AG10803 (cell line): ENCODE measurements at places on chromosomes 2 and 18.

DNA sequence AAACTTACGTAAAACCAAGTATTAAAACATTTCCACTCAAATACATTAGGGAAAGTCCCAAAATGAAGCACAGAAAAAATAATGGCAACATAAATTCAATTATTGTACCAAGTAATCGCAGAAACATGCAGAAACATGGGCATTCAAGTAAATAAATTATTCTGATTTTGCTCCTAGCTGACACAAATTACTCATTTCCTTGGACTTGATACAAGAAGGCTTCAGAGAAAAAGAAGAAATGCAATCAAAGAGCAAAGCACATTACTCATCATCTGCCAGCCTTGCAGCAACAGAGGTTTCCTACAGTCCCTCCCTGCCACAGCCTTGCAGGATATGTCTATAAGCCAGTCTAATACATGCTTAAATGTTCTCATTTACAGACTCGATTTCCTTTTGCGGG, 439.8 kb upstream of the LYPD1 start:
- peak; percentile 49 for DNase-seq

DNA sequence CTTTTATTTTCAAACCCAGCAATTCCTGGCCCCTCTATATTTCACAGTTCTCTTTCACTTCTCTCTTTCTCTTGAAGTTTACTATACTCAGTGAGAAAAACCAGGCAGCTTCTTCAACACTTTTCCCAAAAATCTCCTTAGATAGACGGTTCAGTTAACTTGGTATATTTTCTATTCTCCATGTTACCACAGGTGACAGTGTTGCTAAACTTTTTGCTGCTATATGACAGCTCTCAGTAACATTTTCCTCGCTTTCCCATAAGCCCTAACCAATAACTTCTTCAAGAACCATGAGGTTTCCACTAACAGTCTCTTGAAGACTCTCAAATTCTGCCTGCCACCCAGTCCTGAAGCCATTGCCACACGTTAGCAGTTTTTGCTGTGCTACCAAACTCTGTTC, 45.8 kb downstream of the CYBRD1 start:
- DNase-seq = no peak

DNA sequence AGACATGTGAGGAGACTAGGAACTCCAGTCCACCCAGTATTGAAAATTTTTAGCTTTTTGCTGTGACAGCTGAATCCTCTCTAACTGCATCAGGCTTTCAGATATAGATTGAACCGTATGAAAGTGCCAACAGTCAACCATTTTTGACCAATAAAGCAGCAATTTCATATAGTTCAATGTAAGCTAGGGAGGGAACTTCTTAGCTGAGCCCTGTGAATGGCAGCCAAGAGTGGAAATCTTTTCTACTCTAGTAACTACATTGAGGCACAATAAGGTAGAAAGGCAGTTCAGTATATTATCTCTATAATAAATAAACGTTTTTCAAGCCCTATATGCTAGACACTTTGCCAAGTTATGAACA, 96.3 kb upstream of the TANK start:
- no peak for DNase-seq

DNA sequence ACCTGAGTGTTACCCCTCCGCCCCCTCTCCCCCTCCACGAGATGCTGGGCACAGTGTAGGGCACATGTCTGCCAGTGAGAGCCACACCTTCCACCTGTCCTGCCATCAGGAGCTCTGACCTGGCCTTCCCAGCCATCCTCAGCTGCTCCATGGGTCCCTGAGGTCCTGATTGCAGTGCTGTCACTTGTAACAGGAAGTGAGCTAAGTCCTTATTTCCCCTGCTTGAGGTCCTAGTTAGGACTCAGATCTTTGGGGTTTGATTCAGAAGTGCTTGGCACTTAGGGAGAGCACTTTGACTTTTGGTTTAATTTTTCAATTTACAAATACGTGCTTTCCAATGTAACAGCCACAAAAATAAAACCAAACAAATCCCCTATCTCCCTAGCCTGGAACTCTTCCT, 125.5 kb downstream of the WDSUB1 start:
- no peak for DNase-seq

DNA sequence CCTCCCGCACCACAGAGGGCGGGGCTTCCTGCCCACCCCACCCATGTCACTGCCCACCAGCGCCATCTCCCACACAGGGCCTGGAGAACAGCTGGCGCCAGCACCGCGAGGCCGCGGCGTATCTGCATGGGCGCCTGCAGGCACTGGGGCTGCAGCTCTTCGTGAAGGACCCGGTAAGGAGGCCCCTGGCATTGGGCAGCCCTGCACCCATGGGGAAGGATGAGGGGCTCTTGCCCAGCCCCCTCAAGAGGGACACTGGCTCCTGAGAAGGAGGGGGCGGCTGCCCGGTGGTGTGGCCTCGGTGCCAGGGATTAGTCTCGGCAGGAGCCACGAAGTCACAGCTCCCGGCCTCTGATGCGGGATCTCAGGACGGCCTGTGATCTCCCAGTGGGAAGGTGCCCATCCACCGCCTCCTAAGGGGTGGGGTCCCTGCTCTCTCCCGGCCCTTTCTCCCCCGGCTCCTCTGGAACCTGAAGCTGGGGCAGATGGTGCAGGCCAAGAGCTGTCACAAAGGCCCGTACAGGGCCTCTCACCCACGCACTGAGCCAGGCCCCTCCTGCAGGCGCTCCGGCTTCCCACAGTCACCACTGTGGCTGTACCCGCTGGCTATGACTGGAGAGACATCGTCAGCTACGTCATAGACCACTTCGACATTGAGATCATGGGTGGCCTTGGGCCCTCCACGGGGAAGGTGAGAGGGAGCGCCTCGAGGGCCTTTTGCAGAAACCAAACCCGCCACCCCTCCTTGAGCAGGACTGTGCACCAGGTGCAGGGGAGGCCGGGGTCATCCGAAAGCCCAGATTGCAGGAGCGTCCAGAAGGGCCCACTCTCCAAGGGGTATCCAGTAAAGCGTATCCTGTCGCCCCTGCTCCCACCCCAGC, 9.1 kb downstream of the AGXT start:
- no peak for DNase-seq

- DNase-seq = no peak
These were observed 609.2 kb upstream of the NXPH2 start for GRCh38 chr2:139389391-139389790.

GRCh38 chr18:23247896-23248295, 112.6 kb downstream of the CABLES1 start:
- no peak for DNase-seq

DNA sequence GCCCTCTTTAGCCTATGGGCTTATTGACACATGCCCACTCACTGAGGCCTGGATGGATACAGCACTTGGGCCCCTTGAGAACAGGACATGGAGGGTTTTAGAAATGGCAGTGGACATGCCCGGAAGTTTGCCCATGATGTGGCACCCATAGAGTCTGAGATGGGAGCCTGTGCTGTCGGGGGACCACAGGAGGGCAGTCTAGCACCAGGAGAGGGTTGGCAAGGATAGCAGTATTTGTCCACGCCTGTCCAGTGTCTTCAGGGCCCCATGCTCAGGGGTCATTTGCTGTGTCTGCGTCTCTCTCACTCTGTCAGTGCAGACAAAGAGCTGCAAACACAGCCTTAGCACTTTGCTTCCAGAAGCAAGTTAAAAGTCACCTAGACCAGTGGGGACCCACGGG, 48.7 kb downstream of the IL1RL2 start:
- no peak for DNase-seq

DNA sequence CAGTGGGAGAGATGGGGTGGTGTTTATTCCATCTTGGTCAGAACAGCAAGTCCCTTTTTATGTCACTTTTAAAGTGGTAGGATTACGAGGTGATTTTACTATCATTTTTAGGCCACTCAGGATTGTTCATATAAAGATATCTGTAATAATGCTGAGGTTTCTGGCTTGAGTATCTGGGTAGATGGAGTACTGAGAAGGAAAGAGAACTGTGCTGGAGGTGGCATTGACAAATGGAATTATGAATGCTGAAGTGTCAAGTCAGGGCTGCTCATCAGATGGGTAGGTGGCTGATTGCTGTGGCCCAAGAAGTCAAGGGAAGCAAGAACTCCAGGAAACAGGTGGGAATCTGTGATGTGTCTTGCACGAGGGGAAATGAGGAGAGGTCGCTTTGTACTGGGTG, 85.3 kb upstream of the MGAT4A start:
- no peak for DNase-seq

DNA sequence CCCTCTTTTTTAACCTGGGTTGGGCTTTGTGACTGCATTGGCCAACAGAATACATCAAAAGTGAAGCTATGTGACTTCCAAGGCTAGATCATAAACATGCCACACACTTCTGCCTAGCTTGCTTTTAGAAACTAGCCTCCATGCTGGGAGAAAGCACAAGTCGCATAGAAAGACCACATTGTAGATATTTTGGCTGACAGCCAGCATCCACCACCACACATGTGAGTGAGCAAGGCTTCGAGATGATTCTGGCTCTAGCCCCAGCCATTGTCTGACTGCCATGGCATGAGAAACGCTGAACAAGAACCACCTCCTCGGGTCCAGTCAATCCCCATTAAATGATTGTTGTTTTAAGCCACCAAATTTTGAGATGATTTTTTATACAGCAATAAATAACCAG, 66.8 kb upstream of the STPG4 start:
- DNase-seq = peak; percentile 70

- DNase-seq = peak; percentile 37
These were observed 769 bp downstream of the ATF2 start for GRCh38 chr2:175167076-175167791.

- DNase-seq = peak; percentile 55
These were observed 354.9 kb upstream of the CDH20 start for GRCh38 chr18:60978338-60978737.

DNA sequence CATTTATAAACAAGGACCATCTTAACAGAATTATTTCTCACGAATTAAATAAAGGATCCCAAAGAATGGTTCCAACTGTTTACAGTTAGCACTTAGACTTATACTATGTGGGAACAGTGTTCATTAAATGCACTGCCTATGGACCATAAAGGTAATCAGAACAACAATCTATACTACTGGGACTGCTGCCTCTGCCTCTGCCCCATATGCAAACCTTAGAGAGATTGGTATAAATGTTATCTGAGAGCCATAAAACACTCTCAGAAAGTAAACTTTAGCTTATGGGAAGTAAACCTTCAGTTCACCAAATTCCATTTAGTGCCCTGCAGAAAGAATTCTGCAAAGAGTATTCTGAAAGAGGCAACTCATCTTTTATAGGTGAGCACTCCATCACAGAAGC, 448.0 kb downstream of the NCKAP5 start:
- DNase-seq = no peak

DNA sequence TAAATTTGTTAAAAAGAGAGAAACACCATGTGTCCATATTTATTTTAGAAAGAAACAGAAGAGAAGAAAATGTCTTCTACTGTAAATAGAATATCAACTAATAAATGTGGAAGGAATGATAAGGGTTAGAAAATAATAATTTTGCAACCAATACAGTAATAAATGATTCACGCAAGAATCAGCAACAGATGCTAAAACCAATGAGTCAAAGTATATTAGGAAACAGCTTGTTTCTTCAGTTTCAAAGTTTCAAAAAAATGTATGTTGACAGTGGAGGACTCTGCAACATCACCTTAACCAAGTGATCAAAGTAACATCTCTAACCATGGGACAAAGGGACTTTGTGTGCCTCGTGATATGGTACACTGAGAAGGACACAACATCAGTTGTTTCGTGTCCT, 147.0 kb downstream of the TWIST2 start:
- DNase-seq = peak; percentile 39

DNA sequence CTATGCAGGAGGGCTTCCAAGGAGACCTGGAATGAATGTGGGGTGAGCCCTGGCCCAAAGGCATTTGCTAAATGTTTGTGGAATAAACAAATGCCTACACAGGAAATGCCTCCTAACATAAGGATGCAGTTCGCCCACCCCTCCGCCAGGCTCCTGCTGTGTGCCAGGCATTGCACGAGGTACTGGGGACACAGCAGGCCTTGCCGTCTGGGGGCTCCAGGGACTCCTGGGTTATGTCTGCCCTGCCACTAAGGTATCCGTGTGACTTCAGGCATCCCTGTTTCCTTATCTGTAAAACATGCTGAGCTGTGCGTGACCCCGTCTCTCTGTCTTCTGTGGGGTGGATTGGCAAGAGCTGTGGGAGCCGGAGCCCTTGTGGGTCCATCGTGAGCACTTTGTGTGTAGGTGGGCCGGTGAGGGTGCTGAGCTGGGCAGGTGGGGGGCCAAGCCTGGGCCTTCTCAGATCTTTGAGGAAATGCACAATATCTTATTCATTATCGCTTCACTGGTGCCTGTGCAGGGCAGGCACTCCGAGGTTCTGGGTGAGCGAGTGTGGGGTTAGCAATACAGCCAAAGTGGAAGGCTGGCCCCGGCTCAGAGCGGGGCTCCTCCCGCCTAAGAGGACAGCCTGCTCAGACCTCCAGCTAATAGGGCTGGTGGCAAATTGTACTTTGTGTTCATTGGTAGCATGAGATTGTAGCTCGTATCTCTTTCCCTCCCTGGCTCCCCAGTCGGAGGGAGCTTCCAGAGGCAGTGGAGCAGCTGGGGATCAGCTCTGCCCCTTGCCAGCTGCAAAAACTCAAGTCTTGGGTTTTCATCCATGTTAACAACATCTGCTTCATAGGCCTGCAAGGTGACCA, 126.8 kb downstream of the GLI2 start:
- no peak for DNase-seq

GRCh38 chr2:66686755-66687154, 251.8 kb downstream of the MEIS1 start:
- DNase-seq = peak; percentile 19

- no peak for DNase-seq
These were observed 189.6 kb downstream of the DNER start for GRCh38 chr2:229524799-229525198.

GRCh38 chr2:10452312-10452711, 4.2 kb upstream of the ODC1 start:
- DNase-seq = peak; percentile 78

DNA sequence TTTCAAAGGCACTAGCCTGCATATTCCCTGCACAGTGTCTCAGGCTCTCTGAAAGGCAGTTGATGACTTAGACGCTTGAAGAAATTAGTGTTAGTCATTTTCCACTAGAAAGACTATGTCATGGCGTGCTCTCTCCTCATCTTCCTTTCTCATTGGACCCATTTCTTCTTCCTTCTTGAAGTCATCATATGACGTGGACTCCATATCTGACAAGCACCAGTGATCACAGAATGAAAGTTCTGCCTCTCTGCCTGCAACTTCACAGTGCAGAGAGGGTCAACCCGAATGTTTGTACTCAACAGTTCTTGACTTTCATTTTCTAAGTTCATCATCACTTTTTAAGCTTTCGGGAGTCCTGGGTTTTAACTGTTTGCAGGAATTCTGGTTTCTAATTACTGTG, 63.7 kb upstream of the CYRIA start:
- no peak for DNase-seq
